ENCODE measurements at places on chromosomes 4 and X.
A peak's percentile ranks its signal among the peaks of the same experiment; 100 is the strongest.

GRCh38 chr4:155491336-155492120, 114.8 kb upstream of the MAP9 start:
- DNase-seq: no peak

DNA sequence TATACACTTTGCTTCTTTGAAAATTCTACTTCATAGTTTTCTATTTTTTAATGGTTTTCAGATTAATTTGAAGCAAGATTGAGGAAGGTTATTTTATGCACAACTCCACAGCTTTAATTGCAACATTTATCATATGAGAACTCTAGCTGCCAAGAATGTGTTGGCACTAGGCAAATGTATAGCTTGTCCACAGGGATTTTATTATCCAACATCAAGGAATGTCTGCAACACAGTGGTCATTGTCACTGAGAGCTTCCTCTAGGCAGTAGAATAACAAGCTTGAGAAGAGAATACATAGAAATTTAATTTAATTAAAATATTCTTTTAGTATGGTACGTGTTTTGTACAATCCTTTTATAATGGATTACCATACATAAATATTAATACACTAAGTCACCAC, 1600.8 kb downstream of the ARAP2 start:
- no peak for DNase-seq

- no peak for DNase-seq
Measured at GRCh38 chr4:3753726-3754412, 12.3 kb upstream of the ADRA2C start.

GRCh38 chr4:151653548-151653918, 107.3 kb downstream of the GATB start:
- DNase-seq: no peak

GRCh38 chrX:100747090-100747489, 15.2 kb upstream of the SYTL4 start:
- no peak for DNase-seq

GRCh38 chrX:28585767-28586166, 1.5 kb upstream of the IL1RAPL1 start:
- DNase-seq: no peak

DNA sequence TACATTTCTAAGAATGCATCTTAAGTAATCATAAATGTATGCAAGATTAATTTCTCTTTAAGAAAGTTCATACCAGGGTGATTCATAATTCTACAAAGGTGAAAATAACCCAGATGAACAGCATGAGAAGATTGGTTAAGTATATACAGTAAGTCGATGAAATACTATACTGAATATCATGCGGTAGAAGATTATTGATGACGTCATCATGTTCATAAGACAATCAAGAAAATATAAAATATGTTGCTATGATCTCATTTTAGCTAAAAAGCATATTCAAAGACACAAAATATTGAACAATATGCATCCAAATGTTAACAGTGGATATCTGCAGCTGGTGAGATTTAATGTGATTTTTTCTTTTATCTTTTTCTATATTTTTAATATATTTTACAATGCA, 312.0 kb upstream of the FGF13 start:
- no peak for DNase-seq

GRCh38 chr4:140834839-140835495, 78.8 kb upstream of the TBC1D9 start:
- no peak for DNase-seq

GRCh38 chr4:70183168-70183939, 12.2 kb upstream of the ODAM start:
- DNase-seq: peak; percentile 38

DNA sequence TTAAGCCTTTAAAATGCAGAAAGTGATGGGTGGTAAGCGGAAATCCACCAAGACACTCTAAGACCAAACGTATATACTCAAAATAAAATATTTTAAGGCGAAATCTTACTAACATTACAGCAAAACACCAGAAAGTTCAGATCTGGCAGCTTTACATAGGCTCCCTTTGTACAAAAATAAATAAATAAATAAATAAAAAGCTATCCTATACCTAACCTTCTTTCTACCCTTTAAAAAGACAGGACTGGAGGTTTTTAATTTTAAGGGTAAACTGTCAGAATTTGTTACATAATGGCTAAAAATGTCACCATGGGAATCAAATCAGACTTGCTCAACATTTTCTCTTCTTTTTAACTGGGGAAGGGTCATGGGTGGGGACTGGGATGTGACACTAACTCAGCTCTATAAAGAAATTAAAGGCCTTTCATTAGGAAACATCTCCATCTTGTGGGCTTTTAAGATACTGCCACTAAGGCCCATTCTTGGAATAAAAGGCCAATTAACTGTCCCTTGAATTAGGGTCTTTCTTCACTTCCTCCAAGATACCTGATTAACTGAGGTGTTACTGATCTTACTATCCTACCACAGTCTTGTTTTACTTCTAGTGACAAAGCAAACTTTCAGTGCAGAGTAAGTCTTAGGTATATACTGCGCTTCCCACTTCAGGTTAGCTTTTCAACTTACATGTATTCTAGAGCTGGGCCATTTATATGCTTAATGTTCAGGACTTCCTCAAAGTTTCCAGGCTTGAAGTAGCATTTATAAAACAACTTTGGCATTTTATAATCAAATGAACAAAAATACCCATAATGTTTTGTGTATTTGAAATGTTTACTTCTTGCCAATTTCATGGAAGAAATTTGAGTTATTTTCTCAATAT, 13.3 kb downstream of the HNRNPD start:
- DNase-seq: peak; percentile 44

DNA sequence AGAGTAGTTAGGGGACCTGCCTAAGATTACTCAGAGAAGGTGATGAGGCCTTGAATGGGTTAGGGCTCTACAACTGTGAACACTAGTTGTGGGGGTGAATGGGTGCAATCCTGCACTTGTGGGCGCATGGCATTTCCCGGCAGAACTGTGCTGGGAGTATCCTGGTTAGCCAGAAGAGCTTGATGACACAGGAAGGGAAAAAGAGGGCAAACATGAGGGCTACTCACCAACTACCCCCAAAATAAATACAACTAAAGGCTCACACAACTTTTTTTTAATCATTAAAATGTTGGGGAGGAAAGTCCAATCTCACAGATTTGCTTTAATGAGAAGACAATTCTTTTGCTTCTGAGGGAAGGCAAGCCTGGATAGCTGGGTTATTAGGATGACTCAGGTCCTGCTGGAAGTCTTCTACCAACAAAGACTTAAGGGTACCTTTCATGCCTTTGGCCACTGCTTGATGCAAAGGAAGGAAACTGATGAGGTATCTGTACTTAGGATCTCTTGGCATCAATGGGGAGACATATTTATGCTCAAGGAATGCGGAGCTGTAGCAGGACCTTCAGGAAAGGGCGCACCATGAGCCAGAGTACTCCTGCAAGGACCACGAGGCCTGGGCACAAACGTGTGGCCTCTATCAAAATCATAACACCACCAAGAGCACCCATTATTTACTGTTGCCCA, 2.6 kb downstream of the PHKA2 start:
- no peak for DNase-seq

DNA sequence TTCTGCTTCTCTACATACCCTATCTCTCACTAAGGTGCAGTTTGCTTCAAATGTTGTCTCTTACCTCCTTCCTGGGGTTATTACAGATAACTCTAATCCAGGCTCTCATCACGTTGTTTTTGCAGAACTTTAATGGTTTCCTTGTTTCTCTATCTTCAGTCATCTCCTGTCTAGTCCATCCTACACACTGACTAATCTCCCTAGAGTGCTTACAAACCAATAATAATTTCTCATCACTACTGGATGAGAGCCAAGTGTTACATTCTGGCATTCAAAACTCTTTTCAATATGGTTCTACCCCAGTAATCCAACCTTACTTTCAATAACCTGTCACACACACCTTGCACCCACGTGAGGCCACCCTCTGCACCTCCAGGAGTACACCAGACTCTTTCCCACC, 86.1 kb downstream of the SYNPO2 start:
- no peak for DNase-seq

- DNase-seq: peak; percentile 61
Measured at GRCh38 chrX:150365051-150365989, 2.2 kb downstream of the MAMLD1 start.

DNA sequence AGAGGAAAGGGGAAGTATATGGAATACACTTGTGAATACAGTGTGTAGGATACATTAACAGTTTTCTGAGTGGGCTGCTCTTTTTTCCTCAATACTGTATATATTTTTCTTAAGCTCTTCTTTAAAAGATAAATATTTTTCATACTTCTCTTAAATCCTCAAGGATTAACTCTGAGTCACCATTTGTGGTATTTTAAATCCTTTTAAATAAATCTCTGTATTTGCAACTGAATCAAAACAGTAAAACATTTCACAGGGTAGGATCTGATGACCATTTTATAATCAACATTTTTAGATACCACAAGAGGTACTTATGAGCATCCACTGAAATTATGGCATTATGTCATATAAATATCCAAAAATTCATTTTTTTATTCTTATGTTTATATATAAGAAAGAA, 87.6 kb downstream of the GAB1 start:
- DNase-seq: no peak

DNA sequence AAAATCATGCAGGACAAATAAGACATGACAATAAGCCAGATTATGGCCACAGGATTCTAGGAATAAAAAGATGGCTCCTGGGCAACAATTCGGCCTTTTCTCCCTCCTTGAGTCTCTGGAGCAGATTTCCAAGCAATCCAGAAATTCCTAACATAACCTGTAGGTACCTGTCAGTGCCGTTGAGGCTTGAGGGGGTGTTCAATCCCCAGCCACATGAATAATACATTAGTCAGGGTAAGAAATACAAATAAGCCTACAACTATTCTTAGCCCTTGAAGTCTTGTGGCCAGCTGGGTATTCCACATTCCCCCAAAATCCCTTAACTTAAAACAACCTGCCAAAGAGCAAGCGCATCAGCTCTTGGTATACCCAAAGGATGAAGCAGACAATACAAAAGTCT, 9.7 kb downstream of the CXorf38 start:
- DNase-seq: no peak

GRCh38 chrX:105646592-105647372, 175.6 kb upstream of the NRK start:
- no peak for DNase-seq

Measured in kidney capillary endothelial cell (primary cell).